IMR-90 (cell line): ENCODE measurements at places on chromosomes 1 and 21. TPM values are rescaled to one million over a fixed set of nuclear protein-coding genes. Genes with fewer than 3 reads are reported as not detected.

DNA sequence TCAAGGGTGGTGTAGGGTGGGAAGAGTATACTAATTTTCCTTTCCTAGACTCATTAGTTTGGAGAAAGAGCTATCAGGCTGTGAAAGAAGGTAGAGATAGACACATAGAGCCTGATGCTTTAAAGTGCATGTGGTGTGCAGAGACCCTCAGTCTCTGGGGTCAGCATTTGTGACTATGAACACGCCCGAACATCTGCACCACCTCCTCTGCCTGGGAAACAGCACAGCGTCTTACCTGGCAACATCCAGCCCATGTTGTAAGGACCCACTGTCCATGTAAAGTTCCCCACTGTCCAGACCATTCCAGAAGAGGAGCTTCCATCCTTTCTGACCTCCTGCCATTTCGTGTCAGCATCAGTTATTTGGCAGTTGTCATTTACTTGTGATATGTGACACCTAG is 83.4 kb downstream of the KCND3 start:
- no peak for DNase-seq

Gene MCOLN2
- total RNA-seq: 0.54 and 1.1 TPM in 2 replicates

DNA sequence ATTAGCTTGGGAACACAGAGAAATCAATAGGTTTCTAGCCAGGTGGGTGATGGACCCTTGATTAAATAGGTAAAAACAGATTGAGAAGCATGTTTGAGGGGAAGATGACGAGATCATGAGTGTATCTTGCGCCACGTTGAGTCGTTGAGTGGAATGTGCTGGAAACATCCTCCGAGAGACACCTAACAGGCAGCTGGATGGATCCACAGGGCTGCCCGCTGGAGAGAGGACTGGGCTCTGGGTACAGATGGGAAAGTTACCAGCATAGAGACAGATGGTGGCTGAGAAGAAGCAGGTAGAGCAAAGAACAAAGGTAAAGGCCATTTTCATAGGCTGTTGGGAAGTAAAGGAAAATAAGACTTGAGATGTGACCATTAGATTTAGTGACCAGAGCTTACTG is 15.6 kb downstream of the BATF3 start:
- peak; percentile 27 for DNase-seq

DNA sequence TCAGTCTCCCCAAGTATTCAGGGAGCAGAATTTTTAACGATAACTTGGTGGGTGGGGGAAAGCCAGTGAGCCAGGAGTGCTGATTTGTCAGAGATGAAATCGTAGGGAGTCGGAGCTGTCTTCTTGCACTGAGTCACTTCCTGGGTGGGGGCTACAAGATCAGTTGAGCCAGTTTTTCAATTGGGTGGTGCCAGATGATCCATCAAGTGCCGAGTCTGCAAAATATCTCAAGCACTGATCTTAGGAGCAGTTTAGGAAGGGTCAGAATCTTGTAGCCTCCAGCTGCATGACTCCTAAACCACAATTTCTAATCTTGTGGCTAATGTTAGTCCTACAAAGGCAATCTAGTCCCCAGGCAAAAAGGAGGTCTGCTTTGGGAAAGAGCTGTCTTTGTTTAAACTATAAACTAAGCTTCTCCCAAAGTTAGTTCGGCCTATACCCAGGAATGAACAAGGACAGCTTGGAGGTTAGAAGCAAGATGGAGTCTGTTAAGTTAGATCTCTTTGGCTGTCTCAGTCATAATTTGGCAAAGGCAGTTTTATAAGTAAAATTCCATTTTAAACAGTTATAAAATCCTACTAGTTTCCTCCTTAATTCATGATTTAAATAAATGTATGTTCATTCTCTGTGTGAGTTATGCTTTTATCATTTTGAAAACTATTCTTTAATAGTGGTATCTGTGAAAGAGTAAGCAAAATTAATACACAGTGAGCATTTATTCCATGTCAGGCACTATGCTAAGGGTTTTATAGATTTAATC is 51.7 kb downstream of the SLC16A1 start:
- peak; percentile 77 for DNase-seq
